ENCODE measurements at places on chromosomes 3 and 15.

GRCh38 chr3:38133557-38134405, 3.1 kb downstream of the ACAA1 start:
- no peak for DNase-seq

GRCh38 chr15:43316971-43317346, 13.4 kb downstream of the LCMT2 start:
- DNase-seq, result no peak

DNA sequence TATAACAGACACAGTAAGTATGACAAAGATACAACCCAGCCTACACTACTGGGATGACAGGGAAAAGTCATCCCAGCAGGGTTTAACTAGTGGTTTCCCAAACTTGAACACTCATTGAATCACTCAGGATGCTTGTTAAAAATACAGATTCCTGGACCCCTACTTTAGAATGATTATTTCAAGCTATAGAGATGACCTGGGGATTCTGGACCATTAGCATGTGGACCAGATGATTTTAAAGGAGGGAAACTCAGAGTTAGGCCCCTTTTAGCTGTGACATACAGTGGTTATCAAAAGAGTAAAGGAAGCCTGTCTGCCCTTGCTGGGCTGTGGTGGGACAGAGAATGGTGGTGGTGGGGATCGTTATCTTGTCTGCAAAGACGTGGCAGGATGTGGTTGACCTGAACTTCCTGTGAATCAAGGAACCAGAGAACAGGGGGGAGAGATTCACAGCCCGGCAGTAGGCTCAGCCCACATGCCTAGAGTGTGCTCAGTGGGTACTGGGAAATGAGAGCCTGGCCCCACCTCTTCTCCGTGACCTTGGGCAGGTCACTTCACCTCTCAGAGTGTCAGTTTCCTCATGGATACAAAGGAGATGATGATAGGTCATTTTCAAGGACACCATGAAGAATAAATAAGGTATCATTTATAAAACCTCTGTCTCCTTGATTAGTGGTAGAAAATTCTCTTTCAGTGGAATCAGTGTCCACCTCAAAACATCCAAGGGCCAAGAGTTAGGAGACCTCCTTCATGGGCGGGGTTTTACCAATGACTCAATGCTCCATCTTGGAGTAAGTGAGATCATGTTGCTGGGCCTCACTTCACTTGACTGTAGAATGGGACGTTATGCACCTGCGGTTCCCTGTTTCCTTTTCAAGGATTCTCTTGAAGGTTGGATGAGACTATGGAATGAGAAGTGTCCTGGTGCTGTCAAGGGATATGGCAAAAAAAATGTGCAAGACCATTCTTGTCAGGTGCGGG, 306.5 kb downstream of the RPLP1 start:
- DNase-seq, result peak; percentile 75

DNA sequence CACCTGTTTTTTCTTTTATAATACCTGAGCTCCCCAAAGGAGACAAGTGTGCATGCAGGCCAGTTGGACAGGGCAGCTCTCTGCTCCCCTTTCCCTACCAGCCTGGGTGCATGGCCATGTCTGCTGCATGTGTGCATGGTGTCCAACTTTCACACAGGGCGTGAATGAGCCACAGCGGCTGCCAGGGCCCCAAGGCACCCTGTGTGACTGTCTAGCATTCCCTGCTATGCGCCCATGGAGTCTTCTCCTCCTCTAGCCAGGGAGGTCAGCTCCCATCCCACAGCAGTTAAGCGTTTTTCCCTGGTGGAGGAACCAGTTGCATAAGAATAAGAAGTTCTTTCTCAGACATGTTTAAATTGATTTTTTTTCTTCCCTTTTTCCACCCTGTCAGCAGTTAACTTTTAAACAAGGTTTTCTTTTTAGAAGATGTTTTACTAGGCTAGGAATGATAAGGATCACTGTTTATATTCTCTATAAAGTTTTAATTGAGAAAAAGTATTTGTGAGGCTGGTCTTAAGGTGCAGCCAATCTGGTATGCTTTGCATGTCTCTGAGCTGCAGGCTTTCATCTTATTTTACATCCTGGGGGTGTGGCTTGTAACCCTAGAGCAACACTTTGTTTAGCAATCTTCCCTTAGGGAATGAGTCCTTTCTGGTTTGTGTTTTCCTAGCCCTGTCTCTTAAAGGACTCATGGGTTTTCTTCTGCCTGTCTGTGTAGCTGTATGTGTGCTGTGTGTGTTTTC, 20.5 kb upstream of the OR5H1 start:
- DNase-seq, result no peak

GRCh38 chr3:11510356-11510755, 133.4 kb downstream of the VGLL4 start:
- DNase-seq, result no peak
